Stimulated activated CD8-positive, alpha-beta memory T cell treated with anti-CD3 and anti-CD28 coated beads, Interleukin-4, amount 100 ng/mL, for 4 hours (primary cell): ENCODE measurements at places on chromosomes 4 and X.

GRCh38 chrX:107123750-107124149 is 5.1 kb upstream of the RBM41 start:
- DNase-seq: no peak

- DNase-seq: no peak
Observed at GRCh38 chr4:152346979-152347378, 188.9 kb downstream of the FBXW7 start.

DNA sequence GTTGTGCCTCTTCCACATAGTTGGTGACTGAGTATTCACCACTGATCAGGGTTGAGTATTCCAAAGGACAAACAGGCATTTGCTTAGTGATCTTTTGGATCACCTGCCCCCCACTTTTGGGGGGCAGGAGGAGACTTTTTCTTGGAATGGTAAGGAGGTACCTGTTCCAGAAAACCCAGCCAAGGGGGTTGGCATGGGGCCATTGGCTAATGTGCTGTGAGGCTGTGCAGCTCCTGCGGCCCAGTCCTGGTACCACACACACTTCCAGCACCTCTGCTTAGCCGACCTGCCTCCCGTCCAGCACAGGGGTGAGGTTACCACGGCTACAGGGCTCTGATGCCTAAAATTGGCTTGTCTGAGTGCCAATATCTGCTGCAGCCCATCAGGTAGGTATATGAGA is 40.1 kb upstream of the MGST2 start:
- no peak for DNase-seq

- DNase-seq: no peak
Observed at GRCh38 chr4:39571504-39571903, 44.3 kb upstream of the UGDH start.

DNA sequence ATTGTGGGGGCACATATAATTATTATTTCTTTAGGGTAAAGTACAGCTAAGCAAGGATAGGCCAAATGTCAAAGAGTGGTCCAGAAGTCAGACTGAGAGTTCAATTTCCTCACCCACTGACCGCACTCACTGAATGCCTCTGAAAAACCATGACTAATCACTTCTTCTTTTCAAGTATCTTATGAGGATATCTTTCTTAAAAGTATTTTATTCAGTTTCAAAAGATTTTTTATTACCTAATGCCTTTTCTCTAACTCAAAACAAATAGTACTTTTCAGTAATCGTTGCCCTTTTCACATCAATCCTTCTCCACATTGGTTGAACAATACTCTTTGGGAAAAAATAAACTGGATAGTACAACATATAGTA is 61.7 kb upstream of the CAMK2D start:
- no peak for DNase-seq
